ENCODE measurements at places on chromosomes 12 and 14.

DNA sequence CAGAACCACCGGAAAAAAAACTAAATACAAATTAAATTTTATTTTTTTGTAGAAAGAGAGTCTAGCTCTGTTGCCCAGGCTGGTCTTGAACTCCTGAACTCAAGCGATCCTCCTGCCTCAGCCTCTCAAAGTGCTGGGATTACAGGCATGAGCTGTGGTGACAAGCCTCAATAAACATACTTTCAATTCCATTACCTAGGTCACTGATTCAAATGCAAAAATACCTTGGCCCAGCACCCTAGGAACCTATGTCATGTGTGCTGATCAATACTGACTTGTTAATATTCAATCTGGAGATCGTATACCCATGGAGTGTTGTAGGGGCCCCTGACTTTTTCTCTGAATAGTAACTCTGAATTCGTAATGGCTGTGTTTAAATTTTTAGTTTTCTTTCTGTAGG, 7.1 kb upstream of the TMEM30B start:
- no peak for DNase-seq

DNA sequence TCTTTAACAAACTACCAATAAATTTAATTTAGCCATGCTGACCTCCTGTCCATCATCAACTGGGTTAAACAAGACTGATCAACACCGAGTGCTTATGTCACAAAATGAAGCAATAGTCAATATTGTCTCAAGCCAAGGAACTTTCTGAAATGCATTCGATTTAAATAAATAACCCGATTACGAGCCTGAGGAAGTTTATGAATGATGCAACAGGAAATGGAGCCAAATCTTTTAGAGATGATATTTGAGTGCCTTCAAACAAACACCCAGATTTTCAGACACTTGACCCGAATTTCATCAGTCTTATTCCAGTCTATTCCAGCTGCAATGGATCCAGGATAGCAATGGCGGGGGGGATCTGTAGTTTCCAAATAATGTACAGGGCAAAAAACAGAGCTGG, 27.9 kb downstream of the FAR2 start:
- no peak for DNase-seq

- DNase-seq: no peak
Observed at GRCh38 chr12:109999983-110000505, 814 bp downstream of the ANKRD13A start.

- no peak for DNase-seq
Observed at GRCh38 chr12:130338794-130339601, 1.3 kb downstream of the PIWIL1 start.

DNA sequence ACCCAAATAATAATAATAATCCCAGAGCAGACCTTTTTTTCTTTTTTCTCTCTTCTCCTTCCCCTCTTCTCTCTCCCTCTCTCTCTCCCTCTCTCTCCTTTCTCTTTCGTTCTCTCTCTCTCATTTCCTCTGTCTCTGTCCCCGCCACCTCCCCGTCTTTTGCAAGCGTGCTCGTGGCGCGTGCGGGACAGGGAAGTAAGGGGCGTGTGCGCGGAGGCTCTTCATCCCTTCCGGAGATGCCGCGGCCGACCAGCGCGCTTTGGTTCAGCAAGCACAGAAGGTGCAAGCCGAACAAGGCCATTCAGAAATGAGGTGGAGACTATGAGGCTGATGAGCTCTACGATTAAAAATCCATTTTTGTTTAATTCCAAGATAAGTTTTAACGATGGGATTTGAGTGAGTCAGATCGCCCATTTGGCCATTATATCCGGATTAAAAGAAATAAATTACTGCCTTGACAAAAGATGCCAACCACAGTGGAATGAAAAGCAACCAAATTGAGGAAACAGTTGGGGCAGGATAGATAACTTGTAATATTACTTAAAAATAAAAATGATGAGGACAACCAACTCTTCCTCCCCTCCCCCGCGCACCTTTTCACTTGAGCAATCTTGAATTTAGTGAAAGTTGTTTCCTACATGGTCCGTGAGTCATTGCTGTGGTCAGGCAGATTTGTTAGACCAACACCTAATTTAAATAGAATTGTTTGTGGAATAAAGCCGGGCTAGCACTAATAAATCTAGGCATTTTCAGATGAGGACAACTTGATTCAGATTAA, 1.2 kb upstream of the AMIGO2 start:
- DNase-seq: no peak

All from 8988T (cell line).